ELR (cell line): ENCODE measurements at places on chromosomes 7 and 10.

DNA sequence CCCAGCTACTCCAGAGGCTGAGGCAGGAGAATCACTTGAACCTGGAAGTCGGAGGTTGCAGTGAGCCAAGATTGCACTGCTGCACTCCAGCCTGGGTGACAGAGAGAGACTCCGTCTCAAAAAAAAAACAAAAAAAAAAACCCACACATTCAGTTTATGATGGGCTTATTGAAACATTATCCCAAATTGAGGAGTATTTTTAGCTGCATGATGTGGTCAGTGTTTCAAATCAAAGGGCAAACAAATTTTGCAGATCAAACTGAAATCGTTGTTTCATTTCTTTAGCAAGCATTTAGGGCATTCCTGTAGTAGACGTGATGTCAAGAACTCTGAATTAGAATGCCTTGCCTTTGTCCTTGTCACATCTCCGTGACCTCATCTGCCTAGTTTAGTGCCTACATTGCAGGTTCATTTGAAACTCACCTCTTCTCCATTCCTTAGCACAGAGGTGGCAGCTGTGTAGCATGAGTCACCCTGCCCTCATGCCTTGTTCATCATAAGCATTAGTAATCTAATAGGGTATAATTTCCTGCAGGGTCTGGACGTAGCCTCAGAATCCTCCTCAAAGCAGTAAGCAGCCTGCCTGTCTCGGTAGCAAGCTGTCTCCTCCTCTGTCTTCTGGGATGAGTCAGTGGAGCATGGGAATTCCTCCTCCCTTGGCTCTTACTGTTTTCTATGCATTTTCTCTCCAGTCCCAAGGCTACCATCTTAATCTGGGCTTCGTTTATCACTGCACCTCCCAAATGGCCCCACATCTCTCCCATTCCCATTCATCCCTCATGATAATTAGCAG is 73.8 kb downstream of the CUL1 start:
- peak; percentile 97 for DNase-seq

DNA sequence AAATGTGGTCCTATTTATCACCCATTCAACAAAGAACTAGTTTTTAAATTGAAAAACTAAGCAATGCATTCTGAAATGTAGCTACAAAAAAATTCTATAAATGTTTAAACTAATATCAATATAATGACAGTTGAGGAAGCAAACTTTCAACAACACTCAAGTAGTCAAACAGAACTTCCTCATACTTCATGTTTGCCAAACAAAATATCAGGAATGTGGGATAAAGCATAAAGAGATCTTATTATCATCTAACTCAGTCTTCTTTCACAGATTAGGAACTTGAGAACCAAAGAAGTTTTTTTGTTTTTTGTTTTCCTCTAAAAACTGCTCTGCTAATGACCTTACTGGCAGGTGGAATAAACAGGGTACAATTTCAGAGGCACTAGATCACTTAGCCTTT is 116.2 kb downstream of the JAZF1 start:
- DNase-seq: no peak

DNA sequence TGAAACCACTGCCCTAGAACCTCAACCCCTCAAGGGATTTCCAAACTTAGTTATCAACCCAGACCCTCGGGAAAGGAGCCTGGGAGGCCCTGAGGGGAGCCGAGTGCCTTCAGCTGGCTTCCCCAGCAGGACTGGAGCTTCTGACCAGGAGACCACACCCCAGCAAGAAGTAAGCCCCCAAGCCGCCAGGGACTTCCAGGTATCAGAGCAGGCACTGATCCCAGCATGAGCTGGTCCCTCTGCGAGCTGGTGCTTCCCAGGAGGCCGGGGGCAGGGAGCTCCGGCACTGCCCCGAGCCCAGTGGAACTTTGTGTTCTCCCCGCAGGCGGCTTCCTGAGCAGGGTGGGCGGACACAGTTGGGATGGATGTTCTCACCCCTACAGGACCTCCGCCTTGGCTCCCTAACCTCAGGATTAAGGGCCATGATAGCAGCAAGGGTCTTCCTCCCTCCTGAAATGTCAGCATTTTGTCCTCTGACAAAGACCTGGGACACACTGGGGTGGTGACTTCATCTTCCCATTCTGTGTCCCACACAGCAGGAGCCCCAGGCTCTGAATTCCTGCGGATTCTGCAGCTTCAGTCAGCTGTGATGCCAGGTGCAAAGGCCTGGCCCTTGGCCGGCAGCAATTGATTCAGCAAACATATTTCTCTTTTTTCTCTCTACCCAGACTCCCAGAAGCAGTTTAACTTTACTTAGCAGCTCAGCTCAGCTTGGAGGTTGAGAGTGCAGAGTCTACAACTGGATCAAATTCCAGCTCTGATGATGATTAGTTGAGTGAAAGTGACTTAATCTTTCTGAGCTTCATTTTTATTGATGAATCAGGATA is 11.6 kb downstream of the ATP6V0E2 start:
- DNase-seq: no peak

DNA sequence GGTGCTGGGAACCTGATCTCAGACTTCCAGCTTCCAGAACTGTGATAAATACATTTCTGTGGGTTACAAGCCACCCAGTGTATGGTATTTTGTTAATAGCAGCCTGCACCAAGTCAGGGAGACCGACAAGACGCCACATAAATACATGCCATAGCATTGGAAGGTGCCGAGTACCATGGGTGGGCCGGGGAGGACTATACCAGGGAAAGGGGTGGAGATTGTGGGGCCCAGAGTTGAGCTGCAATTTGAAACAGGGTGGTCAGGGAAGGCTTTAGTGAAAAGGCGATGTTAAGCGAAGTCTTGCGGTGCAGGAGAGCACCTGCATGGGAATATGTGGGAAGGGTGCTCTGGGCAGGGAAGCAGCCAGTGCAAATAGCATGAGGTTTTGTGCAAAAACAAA is 88.9 kb upstream of the LRRC4 start:
- no peak for DNase-seq

GRCh38 chr10:68435803-68436202 is 28.7 kb upstream of the RUFY2 start:
- DNase-seq: no peak

- DNase-seq: no peak
These were observed 29.9 kb downstream of the PANK1 start for GRCh38 chr10:89615112-89615511.

DNA sequence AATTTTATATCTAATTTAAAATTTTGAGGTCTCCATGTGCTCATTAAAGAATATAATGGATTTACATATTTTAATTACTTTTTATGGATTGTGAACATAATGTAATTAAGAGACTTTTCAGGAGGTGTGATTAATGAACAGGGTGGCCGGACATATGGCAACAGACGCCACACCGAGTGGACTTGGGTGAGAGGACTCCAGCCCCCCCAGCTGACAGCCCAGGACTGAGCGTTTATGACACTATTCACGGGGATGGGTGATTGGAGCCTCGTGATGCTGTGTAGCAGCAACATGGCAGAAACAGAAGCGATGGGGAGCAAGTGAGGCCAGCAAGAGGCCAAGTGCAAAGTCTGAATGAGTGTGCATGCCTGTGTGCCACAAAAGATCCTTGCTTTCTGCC is 1176.9 kb downstream of the TYW1 start:
- no peak for DNase-seq

DNA sequence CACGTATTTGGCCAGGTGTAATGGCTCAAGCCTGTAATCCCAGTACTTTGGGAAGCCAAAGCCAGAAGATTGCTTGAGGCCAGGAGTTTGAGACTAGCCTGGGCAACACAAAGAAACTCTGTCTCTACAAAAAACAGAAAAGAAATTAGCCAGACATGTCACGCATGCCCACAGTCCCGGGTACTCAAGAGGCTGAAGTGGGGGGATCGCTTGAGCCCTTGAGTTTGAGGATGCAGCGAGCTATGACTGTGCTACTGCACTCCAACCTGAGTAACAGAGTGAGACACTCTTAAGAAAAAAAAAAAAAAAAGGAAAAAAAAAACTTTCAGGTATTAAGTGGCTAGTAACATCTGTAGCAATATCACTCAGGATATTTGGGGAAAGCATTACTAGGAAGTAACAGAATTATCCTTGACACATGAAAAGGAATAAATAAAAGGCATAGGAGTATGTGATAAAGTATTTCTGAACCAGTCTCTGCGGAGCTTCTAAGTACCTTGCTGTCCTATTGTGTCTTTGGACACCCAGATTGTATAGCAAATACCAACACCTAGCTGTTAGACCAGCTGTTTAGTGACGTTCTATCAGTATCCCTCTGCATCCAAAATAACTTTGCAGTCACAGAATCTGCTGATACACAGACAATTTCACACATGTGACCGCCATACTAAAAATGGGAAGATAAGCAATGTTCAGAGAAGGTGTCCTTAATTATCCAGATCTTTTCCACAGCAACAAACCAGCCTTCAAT is 74.4 kb downstream of the CYTH3 start:
- no peak for DNase-seq

GRCh38 chr7:137527634-137528033 is 184.1 kb upstream of the PTN start:
- no peak for DNase-seq

- no peak for DNase-seq
These were observed 279.8 kb upstream of the SEMA3A start for GRCh38 chr7:84474436-84474835.

DNA sequence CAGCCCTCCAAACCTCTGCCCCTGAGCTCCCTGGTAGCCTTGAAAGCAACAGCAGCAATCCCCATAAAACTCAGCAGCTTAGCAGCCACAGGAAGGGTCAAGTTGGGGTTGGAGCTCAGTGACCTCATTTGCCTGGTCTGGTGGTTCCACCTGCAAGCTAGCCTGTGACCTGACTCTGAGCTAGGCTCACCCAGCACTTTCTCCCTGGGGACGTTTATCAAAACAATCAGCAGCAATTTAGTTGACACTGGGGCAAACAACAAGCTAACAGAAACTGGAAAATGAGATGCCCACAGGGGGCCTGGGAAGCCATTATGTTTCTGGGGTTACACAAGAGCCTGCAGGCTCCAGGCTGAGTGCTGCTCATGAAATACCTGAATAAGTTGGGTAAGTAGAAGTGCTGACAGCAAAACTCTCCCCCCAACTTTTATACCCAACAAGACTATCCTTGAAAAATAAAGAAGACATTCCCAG is 22.4 kb upstream of the CRYGN start:
- no peak for DNase-seq

- no peak for DNase-seq
These were observed 874 bp downstream of the BAIAP2L1 start for GRCh38 chr7:98399890-98400541.

- DNase-seq: no peak
These were observed 196.0 kb downstream of the KCNMA1 start for GRCh38 chr10:77441353-77442166.

GRCh38 chr10:4488904-4489303 is 337.1 kb upstream of the AKR1E2 start:
- no peak for DNase-seq

DNA sequence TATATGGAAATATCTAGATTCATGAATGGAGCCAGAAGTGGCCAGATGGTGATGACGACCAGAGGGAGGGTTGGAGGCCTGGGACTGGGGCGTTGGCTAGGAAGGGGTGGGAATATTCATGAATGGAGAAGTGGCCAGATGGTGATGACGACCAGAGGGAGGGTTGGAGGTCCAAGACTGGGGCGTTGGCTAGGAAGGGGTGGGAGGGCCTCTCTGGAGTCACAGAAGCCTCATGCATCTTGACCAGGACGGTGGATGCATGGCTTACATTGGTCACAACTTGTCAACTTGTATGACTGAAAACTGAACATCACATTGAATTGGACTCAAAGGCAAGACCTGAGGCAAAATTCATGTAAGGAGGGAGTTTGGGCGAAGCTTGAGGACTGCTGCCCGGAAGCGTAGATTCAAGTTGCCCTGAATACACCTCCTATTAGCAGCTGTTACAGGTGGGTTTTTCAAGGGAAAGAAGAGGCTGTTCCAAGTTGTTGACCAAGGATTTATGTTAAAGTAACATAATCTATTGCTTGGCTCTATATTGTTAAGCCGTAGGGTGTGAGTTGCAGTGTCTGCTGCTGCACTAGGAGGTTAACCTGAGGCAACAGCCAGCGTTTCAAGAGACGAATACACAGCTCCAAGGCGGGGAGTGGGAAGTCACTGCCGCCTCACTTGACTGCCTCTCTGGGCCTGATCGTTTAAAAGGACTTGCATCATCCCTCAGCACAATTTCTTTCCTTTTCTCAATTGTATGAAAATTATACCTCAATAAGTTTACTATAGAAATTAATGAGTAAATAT is 55.1 kb upstream of the FAM20C start:
- DNase-seq: no peak

- DNase-seq: no peak
These were observed 47.3 kb downstream of the NKX6-2 start for GRCh38 chr10:132738454-132739224.

GRCh38 chr7:107152011-107152410 is 16.8 kb upstream of the HBP1 start:
- peak; percentile 61 for DNase-seq

DNA sequence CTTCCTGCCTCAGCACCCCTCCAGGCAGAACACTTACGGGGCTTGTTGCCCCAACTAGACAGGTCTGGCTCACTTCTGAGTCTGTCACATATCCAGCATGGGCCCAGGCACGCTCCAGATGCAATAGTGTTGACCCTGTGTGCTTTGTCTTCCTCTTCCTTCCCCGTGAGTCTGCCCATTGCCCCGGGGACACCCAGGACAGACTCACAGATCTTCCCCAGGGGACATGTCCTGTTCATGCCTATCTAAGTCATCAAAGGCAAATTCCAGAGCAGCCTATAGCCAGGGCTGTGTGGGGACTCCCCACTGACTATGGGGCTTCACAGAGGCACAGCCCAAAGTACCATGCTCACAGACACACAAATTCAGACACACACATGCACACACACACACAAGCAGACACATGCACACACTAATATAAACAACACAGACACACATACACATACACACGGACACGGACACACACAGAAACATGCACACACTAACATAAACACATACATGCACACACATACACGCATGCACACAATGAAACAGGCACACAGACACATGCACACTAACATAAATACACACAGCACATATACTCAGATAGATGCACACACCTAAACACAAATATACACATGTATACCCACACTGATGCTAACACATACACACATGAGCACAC is 175.8 kb downstream of the KCNMA1 start:
- no peak for DNase-seq

DNA sequence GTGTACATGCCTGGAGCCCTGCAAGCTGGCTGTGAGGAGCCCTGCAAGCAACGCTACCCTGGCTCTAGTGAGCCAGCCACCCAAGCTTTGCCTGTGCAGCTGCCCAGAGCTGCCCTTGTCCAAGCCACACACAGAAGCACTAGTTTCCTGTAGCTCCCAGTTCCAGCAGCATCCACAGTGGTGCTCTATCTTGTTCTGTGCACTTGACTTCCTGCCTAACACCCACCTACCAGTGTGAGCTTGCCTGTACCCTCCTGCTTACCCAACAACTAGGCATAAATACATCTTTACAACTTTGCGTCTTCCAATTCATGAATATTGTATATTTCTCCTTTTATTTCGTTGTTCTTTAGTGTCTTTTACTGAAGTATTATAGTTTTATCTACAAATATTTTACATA is 32.2 kb upstream of the ZNF518A start:
- no peak for DNase-seq

- DNase-seq: no peak
These were observed 123.6 kb downstream of the LYZL1 start for GRCh38 chr10:29412485-29412884.
